ENCODE measurements at places on chromosomes 13 and 19.

DNA sequence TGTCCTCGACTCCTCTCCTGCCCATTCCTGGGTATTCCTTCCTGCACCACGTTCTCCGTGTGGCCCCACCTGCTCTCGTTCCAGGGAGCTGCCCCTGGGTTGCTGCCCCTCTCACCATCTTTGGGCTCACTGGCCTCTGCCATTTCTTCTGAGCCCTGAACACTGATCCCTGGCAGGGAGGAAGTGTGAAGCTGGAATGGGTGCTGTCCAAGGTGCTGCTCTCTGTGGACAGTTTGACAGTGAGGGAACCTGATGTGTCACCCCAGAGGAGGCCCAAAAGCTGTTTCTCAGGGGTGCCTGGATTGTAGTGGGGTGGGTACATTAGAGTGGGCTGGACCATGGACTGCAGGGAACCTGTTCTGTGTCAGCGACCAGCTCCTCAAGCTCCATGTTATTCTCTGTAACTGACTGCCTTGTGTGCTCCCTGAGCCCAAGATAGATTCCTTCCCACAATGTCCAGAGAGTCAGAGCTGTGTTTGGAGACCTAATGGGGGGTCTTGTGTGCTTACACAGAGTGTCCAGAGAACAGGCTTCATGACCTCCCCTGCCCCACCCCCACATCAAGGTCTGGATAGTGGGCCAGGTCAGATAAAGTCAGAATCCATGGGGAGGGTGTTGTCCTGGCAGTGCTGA, 7.2 kb upstream of the CEACAM8 start:
- DNase-seq = no peak

- DNase-seq = no peak
Observed at GRCh38 chr13:61728471-61728870, 312.8 kb upstream of the PCDH20 start.

GRCh38 chr19:11380653-11381537, 3.2 kb downstream of the EPOR start:
- DNase-seq = peak; percentile 84

DNA sequence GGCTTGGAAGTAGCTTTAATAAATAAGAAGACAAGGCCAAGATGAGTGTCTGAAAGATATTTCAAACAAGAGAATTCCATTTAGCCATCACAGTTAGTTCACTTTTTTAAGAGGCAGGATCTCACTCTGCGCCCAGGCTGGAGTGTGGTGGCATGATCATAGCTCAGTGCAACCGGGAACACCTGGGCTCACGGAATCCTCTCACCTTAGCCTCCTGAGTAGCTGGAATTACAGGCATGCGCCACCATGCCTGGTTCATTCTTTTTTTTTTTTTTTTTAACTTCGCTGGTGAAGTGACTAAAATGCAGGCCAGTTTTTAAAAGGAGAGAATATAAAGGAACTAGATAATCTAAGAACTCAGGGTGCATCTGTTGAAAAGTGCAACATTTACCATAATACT, 200.3 kb downstream of the KCTD12 start:
- no peak for DNase-seq

DNA sequence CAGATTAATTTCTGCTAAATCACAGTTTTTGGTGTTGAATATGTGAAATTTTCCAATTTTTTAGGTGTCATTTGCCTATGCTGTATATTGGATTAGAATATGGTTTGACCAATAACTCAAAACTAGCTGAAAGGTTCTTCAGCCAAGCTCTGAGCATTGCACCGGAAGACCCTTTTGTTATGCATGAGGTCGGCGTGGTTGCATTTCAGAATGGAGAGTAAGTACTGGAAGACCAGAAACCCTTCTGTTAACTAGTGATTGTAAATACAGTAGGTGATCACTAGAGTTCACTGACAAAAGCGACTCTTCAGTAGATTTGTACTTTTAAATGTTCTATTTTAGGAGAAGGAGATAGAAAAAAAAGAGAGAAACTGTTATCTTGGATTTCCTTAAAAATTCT, 22.3 kb downstream of the CDC16 start:
- DNase-seq = no peak

GRCh38 chr13:66681403-66681802, 548.7 kb downstream of the PCDH9 start:
- no peak for DNase-seq

DNA sequence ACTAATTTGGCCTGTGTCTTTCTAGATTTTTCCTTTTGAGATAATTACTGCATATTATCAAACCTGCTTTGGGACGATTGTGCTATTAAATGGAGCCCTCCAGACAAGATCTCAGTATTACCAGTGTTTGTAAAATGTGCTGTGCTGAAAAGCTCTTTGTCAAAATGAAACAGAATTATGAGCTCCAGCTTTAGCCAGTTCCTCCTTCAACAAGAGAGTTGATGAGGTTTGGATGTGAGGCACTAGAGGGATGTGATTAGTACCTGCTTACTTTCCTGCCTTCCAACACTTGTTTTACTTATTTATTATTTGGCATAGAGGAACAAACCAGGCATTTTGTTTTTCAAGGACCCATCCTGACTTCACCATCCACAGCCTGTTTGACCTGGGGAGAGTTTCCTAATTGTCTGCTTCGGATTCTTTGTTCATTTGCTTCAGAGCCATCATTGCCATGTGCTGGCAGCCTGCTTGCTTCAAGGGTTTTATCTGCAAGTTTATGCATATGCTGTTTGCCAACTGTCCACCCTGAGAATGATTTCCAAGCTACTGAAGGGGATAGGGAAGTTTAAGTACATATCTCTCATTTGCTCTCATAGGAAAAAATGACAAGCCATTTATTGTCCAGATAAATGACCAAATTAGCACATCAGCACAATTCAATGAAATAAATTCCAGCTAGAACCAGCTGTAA, 32.9 kb upstream of the CPB2 start:
- DNase-seq = no peak

GRCh38 chr13:109657395-109657794, 129.0 kb downstream of the IRS2 start:
- no peak for DNase-seq

GRCh38 chr19:1585243-1585580, 7.5 kb downstream of the MBD3 start:
- DNase-seq = no peak

DNA sequence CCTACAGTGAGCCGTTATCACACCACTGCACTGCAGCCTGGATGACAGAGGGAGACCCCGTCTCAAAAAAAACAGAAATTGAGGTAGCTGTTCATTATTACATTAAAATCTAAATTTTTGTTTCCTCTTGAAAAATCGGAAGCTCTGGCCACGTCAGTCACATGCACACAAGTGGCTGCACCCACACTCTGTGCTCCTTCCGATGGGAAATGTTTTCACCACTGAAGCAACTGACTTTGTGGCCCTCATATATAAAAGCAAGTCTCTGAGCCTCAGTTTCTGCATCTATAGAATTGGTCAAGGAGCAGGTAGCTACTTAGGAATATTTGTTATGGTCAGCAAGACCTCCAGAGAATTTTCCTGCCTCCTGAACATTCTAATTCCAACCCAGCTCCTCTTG, 4.5 kb downstream of the LRRC25 start:
- DNase-seq = no peak

DNA sequence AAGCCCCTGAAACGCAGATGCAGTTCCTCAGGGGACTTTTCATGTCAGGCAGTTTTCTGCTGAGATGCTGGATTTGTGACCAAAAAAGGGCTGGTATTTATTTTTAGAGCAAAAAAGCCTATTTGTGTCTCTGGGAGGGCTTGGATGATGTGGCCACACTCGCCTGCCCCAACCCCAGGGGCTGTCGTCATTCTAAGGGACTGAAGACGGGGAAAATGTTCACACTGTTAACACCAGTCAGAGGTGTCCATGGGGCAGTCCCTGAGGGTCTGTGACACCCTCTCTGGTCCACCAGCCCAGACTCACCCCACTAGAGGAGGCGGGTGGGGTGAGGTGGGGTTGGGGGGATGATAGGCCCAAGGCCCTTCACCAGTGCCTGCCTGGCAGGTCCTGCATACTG, 15.9 kb upstream of the EPHX3 start:
- no peak for DNase-seq

- no peak for DNase-seq
Observed at GRCh38 chr13:45310341-45311131, 30.4 kb downstream of the TPT1 start.

GRCh38 chr13:64441740-64442139, 2788.4 kb downstream of the PCDH9 start:
- no peak for DNase-seq

GRCh38 chr13:98652721-98653462, 76.0 kb upstream of the STK24 start:
- DNase-seq = no peak

- no peak for DNase-seq
Observed at GRCh38 chr13:73940098-73940497, 194.1 kb downstream of the KLF12 start.

DNA sequence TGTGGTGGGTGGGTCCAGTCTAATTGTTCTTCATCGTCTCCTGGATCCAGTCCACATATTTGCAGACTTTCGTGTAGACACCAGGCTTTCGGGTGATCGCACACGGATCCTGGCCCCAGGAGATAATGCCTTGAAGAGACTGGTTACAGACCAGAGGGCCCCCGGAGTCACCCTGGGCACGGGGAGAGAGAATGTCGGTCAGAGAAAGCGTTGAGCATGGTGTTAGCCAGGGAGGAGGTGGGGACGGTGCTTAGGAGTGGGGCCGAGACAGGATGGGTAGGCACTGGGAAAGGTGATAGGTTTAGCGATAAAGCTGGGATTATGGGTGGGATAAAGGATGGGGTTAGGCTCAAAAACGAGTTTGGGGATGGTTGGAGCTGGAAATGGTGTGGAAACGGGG, 3.0 kb upstream of the KLK10 start:
- no peak for DNase-seq

DNA sequence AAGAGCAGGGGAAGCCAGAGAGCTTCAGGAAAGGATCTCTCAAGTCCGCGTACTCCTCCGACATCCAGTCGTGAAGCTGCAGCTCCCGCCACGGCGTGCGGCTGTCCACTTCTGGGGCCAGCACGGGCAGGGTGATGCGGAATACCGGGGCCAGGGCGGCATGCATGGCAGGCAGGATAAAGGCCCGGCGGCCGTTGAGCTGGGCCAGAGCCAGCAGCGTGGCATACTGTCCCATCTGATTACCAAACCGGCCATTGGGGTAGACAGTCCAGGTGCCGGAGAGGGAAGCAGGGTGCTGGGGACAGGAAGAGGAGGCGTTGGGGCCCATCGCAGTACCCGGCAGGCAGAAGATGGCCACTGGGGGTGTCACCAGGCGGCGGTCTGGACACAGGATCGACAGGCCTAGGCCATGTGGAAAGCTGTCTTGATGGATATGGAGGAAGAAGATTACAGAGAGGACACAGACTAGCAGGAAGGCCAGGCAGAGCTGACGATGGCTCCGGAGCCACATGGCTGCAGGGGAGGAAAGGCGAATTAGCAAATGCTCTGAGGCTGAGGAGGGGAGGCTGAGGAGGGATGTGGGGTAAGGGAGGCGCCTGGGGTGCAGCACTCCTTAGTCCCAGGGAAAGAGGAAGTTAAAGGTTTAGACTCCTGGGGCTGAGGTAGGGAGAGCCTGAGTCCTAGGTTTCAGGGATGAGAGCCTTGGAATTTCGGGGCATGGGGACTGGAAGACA, 1.5 kb downstream of the FUT1 start:
- DNase-seq = no peak

DNA sequence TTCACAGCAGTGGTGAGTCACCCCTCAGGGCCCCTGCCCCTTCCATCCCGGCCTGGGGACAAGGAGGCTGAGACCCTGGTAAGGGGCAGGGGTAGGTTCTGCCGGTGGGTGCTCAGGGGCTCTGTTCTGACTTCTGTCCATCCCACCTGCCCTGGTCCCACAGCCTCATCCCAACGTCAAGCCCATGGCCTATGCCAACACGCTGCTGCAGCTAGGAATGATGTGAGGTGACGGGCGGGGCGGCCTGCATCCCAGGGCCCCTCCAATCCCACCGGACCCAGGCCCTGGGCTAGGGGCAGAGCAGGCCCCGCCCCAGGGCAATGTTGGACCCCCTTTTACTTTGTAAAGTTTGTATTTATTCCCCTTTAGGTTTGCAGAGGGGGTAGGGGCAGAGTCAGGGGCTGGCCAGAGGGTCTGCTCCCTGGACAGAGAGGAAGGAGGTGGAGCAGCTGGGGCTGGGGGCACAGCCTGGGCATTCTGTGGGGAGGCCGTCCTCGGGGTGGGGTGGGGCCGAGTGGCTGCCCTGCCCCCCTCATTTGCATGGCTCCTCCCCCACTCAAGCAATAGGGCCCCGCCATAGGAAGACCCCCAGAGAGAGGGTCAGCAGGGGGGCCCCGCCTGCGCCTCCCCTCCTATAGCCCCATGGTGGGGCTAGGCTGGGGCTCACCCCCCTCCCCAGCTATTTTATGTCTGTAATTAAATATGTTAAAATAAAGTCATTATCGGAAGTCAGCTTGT, 23.1 kb downstream of the CCDC8 start:
- DNase-seq = no peak

- DNase-seq = no peak
Observed at GRCh38 chr13:74193391-74193790, 59.2 kb upstream of the KLF12 start.

DNA sequence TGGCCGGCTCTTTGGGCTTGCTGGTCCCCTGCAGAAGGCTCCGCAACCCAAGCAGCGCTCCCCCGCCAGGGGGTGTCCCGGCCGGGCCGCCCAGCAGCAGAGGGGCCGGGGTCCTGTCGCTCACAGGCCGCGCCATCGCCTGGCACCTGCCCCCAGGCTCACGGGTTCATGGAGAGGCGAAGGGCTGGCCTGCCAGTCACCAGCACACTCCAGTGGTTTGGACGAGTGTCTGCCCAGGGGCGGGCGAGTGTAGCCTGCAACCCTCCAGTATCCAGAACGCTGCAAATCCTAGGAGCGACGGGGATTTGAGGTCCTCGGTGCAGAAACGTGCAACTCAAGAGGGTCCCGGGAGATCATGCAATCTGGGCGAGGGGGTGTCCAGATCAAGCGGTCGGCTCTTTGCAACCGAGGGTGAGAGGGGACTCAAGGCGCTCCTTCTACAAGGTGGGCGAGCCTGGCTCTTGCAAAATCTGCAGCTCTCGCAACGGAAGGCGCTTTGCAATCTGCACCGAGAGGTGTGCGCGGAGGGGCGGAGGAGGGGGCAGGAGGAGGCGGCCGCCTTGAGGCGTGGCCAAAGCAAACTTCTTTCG, at the start of gene DBP:
TSS of gene DBP (minus strand) at position 521 of the 590 bp plus-strand sequence. CDS start at position 136, 385 bp downstream.
- no peak for DNase-seq

DNA sequence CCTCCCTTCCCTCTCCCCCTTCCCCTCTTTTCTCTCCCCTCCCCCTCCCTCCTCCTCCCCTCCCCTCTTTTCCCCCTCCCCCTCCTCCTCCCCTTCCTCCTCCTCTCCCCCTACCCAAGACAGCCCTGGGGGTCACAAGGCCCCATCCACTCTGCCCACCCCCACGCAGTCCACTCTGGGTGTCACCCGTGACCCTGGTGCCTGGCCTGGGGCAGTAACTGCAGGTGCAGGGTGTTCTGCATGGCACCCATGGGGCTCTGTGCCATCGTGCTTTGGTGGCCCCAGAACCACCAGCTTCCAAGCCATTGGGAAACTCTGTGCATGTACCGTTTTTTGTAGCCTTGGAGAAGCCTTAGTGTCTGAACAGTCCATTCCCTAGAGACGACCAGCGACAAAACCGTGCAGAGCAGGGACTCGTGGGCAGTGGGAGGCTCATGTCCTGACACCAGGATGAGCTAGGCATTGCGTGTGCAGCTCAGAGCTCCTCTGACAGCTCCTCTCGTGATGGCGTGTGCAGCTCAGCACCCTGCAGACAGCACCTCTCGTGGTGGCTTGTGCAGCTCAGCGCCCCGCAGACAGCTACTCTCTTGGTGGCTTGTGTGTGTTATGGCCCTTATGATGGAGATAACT, 43.7 kb upstream of the F7 start:
- DNase-seq = no peak
